ENCODE measurements at places on chromosomes 16 and 17.

GRCh38 chr17:8975091-8975725, 9.7 kb upstream of the PIK3R5 start:
- DNase-seq, result no peak

DNA sequence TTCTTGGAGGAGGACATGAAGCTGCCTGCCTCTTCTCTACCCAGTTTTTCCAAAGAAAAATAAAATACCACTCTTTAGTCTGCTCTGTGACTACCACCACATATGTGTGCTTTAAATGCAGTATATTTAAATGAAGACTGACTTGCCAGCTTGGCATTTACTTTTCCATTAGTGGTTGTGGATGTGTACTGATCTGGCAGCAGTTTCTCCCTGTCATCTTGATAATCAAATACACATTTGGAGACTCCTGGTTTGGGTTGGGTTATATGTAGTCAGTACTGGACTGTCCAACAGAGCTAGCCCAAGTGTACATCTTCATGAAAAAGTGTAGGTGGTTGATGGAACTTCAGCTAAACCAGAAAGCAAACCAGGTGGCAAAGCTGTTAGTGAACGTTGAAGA, 19.9 kb downstream of the COX10 start:
- no peak for DNase-seq

DNA sequence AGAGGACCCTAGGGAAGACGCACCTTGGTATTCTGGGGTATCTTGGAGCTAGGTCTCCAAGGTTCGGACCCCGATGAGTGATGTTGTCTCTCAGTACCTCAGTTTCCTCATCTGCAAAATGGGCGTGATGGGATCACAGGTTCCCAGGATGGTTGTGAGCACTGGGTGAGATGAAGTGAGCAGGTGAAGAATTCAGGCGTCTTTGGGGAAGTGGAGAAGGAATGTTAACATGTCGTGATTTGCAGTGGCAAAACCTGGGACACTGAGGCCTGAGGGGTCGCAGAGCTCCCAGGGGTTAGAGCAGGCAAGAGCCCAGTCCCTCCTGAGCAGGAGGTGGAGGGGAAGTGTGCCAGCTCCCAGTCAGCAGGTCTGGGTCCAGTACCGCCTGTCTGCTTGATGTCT, 215.1 kb upstream of the GSE1 start:
- DNase-seq, result no peak

DNA sequence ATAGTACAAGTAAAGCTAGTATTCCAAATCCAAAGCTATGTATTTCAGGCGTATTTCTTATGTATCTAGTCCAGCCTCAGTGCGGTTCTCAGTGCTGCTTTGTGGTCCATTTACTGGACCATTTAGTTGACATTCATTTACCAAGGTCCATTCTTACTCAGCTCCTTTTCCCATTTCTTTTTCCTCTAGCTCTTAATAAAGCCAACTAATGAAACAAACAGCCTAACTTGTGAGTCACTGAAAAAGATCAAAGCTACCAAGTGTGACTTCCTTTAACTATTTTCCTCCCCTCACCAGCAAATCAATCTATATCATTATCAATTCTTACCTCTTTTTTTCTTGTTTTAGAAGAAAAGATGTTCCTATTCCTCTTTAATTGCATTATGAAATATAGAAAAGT, 64.0 kb downstream of the CYB561 start:
- DNase-seq, result no peak

DNA sequence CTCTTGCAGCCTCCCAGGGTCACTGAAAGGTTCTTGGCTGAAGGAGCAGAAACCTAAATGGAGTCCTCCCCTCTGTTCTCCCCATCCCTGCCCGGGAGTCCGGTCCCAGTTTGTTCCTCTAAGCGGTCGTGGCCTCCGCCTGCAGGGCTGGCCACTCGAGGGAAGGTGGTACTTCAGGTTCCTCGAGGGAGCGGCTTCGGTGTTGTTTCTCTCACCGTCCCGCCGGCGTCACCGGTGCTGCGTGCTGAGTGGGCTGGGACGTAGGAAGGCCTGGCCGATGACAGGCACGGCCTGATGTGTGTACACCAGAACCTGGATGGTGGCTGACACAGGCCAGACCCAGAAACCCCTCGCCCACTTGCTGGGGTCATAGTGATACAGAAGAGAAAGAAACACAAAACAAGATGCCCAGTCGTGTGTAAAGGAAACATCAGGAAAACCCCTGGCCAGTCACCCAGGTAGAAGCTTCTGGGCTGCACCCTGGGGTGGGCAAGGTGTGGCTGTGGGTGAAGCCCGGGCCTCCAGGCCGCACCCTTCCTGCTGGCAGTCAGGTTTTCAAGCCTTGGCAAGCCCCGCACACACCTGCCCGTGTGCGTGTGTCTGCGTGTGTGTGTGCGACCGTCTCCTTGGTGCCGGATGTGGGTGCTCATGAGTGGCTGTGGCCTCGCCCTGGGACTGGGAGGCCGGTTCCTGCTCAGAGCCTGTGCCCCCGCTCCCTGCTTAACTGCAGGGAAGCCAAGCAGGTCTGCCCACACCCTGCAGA, 52.0 kb downstream of the BAIAP2 start:
- DNase-seq, result no peak

GRCh38 chr17:17140590-17140980, 65.5 kb downstream of the PLD6 start:
- DNase-seq, result no peak

- DNase-seq, result peak; percentile 64
These were observed 10.0 kb upstream of the SKAP1 start for GRCh38 chr17:48439875-48440505.

DNA sequence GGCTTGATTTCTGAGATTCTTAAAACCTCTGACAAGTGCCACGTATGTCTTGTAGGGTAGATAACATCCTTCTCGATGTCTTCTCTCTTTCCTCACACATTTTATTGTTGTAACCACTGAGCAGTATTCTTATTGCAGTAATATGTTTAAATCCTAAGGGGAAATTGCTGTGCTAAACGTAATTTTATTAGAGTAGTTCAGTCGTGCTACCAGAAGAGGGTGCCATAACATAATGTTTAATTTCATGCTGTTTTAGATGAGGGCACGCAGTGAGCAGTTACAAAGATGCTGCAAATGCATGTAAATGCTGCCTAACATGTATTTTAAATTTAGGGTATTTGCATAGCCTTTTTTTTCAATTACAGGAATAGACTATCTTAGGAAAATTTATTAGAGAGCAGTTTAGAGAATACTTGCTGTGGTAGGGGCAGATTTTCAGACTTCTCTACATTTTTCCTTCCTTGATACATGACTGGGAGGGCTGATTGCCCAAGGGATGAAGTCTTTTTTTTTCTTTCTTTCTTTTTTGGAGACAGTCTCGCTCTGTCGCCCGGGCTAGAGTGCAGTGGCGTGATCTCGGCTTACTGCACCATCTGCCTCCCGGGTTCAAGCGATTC, 51.7 kb downstream of the GAN start:
- peak; percentile 34 for DNase-seq

DNA sequence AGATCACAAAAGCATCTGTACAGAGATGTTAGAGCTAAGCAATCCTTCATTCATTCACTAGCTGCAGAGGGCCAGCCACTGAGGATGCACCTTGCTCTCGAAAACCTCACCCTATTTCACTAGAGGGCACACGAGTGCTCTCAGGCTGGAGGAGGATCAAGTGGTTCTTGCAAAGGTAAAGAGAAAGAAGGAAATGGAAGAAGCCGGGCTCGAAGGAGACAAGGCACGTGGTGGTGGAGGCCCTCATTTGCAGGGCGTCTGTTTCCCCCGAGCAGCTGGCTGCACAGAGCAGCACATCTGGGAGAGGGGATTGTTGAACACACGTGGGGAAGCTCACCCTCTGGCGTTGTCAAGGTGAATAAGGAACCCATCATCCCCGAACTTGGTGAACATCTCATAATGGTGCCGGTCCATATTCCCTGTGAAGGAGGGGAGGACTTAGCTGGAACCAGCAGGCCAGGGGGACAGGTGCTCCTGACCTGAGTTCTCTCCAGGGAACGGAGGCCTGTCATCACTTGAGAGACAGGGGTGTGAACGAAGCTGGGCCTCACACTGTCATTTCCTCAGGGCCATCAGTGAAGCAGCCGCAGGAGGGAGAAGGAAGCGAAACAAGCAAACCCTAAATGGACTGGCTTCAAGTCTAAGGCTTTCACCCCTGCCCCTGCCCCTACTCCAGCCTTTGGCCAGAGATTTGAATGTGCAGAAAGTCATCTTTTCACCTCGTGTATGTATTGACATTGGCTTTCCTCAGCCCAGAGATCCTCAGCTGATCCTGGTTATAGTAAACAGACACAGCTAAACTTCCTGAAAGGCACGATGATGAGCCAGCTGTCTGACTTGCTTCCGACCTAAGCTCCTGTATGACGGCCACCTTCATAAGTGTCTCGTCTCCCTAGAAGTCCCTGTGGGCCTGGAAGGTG, 27.6 kb downstream of the PRKAR1A start:
- DNase-seq, result no peak

DNA sequence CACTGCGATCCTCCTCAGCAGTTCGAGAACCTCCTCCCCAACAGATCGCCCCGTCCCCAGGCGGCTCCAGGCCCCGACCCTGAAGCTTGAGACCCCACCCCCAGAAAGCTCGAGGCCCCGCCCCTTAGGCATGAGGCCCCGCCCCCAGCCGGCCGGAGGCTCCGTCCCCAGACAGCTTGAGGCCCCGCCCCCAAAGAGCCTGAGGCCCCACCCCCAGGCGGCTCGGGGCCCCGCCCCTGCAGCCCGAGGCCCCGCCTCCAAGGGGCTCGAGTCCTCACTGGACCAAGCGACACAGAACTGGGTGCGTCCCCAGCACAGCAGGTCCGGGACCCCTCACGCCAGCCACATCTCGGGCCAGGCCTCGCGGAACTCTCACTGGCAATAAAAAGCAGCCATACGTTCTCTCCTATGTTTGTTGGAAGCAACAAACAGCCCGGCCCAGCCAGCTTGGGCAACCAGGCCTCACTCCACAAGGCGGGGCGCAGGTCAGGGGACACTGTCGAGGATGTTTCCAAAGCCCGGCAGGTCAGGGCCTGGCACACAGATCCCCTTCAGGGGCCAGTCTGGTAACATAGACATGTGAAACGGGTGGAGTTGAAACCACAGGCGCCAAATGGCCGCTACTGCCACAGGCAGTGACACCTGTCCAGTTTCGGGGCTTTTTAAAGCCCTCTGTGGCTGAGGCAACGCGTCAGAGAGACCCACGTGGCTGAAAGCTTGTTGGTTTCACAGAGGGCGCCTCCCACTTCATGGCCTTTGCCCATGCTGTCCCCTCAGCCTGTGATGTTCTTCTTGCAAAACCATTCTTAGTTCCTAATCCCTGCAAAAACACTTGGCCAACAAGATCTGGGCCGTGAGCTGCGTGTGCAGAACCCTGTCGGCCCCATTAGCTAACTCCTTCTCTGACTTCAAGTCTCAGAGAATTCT, 224.2 kb downstream of the PARN start:
- DNase-seq, result no peak

DNA sequence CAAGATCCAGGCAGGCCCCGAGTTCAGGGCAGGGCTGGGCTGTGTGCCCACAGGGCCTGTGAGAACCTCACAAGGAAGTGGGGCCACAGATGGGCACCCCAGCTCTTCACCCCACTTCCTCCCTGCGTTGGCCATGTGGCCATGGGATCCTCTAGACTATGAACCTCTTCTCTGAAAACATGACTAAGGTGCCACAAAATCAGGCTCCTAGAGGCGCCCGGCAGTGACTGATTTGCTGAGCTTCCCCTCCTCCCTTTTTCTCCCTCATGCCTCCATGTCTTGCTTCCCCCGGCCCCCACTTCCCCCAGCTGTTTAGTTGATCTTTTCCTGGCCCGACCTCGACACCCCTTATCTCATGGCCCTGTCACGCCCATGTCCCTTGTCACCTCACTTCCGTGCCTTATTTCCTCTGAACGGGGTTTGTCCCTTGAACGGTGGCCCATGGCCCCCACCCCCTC, 87.1 kb downstream of the KCNJ12 start:
- no peak for DNase-seq

- no peak for DNase-seq
These were observed 9.2 kb downstream of the CDIP1 start for GRCh38 chr16:4529085-4530060.

- DNase-seq, result no peak
These were observed 4.1 kb downstream of the USP31 start for GRCh38 chr16:23145186-23145585.

DNA sequence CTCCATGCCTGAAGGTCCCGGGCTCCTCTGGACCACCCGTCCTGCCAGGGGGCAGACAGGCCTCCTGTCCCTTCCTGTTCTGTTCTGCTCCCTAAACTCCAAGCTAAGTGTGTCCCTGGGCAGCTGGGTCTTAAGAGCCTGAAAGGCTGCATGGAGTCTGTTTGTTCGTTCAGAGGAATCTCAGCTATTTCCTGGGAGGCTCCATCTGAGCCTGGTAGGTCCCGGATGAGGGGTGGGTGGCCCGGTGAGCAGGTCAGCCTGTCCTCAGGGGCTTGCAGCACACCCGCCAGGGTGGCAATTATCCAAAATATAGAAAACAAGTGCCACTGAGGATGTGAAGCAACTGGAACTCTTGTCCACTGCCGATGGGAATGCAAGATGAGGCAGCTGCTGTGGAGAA, 12.6 kb downstream of the ACTG1 start:
- no peak for DNase-seq

DNA sequence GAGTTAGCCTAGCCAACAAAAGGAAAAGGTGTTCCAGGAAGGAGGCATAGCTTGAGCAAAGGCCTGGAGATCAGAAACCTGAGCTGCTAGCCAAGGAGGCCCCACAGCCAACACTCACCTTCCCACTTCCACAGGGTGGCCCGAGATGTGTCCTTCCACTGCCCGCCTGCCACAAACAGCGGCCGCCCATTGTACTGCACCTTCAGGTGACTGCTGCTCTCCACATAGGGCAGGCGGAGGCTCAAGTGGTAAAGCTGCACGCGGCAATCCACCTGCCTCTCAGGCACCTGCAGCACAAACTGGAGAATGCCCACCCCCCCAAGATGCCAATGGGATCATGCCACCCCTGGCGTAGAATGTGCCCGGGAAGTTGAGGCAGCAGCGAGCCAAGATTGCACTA, 111.5 kb downstream of the RMI2 start:
- DNase-seq, result no peak

- no peak for DNase-seq
These were observed 10.5 kb upstream of the NKD1 start for GRCh38 chr16:50537533-50538290.

DNA sequence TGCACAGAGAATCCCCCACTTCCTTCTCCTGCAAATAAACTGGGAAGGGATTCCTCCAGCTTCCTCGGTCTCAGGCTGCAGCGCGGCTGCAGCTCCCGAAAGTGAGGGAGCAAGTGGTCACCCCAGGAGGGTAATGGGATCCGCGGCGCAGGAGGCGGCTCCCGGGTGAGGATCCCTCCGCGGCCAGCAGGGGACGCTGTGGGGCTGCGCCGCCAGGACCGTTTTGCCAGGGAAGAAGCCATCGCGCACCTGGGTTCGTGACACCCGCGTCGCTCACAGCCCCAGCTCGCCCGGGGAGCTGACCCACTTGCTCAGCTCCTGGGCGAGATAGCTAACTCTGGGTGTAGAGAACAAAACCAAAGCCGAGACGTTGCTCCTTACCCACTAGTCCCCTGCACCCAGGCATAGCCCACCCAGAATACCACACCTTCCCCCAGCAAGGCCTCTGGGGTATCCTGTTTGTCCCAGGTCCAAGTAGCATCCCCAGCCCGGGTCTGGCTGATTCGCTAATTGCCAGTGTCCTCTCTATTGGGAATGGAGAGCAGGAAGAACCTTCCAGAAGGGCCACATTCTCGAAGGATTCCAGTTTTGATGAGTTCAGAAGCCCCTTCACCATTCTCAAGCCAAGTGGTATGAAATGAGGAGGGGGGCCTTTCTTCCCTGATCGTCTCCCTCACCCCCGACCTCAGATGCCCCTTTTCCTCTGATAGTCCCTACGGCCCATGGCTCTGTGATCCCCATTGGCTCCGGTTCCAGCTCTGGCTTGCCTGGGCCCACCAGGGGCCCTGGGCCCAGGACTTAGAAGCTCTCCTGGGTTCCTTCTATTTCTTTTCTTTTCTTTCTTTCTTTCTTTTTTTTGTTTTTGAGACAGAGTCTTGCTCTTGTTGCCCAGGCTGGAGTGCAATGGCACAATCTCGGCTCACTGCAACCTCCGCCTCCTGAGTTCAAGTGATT, 14.1 kb downstream of the CYGB start:
- no peak for DNase-seq
